HCEC 1CT (cell line): ENCODE measurements at places on chromosomes 11 and 22.

DNA sequence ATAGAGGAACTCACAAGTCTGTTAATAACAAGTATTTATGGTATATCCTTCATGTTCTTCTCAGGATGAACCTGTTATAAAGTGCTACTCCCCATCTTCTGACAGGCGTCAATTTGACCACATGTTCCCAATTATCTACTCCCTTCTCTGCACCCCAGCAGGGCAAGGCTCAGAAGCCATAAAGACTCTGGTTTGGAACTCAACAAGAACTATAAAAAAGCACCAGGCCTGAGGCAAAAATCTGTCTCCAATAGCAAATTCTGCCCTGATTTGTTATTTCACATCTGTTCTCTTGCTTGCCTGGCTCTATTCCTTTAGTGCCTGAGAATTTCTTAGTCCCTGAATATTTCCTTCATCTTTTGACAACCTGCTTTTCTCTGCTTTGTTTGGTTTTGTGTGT is 618.2 kb upstream of the KIRREL3 start:
- DNase-seq, result no peak

DNA sequence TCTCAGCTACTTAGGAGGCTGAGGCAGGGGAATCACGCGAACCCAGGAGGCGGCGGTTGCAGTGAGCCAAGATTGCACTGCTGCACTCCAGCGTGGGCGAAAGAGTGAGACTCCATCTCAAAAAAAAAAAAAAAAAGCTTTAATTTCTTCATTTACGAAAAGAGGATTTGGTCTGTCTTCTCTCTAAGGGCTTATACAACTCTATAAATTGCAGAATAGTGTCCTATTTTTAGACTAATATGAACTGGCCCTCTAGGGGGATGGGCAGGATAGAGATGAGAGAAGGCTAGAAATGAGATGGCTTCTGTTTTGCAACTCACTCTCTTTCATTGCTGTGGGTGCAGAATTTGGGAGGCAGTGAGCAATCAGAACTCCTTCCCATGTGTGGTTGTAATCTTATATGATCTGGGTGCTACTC is 11.3 kb downstream of the MAML2 start:
- no peak for DNase-seq

GRCh38 chr11:72721689-72722049 is 30.5 kb downstream of the ARAP1 start:
- DNase-seq, result no peak

DNA sequence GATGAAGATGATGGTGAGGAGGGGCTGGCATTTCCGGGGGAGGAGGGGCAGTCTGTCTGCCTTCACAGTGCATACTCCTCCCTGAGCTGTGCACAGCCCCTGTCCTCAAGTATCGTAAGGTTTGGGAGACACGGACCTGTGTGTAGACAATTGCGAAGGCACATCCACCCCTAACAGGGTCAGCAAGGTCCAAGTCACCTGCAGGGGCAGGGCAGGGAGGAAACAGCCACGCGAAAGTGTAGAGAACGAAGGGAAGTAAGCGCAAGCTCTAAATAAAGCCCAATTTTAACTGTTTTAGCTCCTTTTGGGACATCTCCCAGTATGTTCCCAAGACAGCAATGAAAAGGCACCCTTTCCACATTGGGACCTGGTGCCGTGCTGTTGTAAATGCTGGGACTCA is 448.2 kb downstream of the TBC1D22A start:
- DNase-seq, result no peak

DNA sequence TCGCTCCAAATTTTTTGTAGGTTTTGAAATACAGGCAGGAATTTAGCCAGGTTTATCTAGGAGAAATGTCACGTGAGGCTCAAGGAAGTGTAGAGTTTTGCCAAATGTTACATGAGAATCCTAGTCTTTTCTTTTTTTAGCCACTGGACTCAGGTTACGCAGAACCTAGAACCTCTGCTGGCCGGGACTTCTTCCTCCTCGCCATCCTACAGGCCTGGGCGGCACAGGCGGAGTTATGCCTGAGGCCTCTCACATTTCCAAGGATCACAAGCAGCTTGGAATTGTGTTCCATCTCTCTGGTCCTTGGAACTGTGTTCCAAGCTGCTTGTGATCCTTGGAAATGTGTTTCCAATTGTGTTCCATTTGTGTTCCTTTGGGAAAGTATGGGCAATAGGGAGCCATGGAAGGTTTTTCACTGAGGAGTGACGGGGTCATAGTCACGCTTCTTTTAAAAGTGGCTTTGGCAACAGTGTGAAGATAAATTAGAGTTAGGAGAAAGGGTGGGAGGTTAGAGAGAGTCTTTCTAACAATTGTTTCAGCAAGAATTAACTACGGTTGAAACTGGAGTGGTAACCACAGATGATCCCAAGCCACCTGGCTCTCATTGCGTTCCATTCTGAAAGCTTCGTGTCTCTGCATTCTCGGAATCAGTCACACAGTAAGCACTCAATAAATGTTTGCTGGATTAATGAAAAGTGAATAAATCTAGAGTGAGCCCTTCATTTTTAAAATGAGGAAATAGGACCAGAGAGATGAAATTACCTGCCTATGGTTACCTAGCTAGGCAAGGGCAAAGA is 12.5 kb upstream of the POU2AF1 start:
- DNase-seq, result no peak

- DNase-seq, result no peak
Observed at GRCh38 chr11:89493431-89493830, 2.3 kb upstream of the NOX4 start.

DNA sequence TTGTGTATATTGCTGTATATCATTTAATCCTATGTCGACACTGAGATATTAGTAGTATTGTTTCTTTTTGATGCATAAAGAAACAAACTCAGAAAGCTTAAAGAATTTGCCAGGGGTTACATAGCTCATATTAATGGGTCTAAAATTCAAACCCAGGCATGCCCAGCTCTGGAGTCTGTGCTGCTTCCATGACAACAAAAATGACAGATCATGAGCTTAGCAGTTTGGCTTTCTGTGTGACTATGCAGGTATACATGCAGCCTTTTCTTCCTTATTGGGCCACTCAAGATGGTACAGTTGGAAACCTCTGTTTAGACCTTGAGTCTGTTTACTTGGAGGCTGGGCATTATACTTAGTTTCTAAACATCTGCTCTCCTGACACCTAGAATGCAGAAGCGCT is 220.5 kb upstream of the TENM4 start:
- DNase-seq, result no peak

DNA sequence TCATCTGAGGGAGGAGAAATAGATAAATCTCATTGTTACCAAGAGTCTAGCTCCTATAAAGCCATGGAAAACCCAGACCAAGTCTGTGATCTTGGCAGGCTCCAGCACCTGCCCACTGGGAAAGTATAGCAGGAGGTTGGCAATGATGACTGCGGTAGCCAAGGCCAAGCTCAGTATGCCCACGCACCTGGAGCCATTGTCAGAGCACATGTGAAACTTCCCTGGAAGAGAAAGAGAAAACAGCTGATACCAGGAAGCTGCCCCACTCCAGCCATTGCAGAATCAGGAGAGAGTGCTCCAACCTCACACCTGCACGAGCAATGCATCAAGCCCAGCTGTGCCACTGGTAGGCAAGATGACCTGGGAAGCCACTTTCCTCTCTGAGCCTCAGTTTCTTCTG is 62.2 kb upstream of the HEPHL1 start:
- DNase-seq, result no peak

DNA sequence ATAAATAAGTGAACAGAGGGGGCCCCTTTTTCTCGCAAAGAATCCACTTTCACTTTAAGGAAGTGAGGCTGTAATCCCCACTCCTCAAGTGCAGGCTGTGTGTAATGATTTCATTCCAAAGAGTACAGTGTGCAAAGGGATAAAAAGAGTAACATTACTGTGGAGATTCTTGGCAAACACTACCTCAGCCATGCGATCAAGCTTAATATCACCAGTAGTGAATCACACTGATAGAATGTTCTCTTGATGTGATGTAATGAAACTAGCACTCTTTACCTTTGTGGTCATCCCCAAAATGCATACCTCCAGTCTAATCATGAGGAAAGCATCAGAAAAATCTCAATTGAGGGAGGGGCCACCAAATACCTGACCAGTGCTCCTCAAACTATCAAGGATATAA is 246.1 kb upstream of the CHORDC1 start:
- DNase-seq, result no peak

GRCh38 chr22:48096411-48096810 is 1334.0 kb downstream of the TBC1D22A start:
- DNase-seq, result no peak

GRCh38 chr11:63698976-63699733 is 17.9 kb downstream of the RTN3 start:
- DNase-seq, result no peak

- DNase-seq, result no peak
Observed at GRCh38 chr22:42357221-42357620, 75.0 kb downstream of the NFAM1 start.

GRCh38 chr11:45267052-45267451 is 19.1 kb downstream of the SYT13 start:
- no peak for DNase-seq

DNA sequence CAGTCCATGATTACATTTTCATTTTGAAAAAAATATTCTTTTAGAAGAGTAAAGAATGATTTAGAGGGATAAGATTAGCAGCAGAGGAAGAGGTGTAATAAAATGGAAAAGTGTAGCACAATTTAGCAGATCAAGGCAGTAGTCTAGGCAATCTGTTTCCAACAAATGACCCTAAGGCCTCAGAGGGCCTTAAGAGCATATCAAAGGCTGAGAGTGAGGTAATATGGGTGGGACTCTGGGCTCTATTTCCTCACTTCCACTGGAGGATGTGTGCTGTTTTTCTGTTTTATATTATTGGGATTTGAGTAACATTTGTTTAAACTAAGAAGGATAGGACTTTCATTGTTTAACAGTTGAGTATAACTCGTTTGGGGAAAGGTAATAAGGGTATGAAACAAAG is 28.8 kb downstream of the CCDC81 start:
- DNase-seq, result no peak

GRCh38 chr11:19027829-19028595 is 32.5 kb downstream of the MRGPRX2 start:
- peak; percentile 84 for DNase-seq

GRCh38 chr11:121889931-121890330 is 226.1 kb downstream of the BLID start:
- DNase-seq, result peak; percentile 33
